ENCODE measurements at places on chromosomes 2 and 18. TPM values are rescaled to one million over a fixed set of nuclear protein-coding genes. Genes with fewer than 3 reads are reported as not detected.

The TNFRSF11A gene
- total RNA-seq, result 1.7 TPM

The RAMP1 gene
- total RNA-seq, result 287 TPM

GRCh38 chr2:60596411-60596810 is 43.0 kb upstream of the BCL11A start:
- peak; percentile 24 for DNase-seq

DNA sequence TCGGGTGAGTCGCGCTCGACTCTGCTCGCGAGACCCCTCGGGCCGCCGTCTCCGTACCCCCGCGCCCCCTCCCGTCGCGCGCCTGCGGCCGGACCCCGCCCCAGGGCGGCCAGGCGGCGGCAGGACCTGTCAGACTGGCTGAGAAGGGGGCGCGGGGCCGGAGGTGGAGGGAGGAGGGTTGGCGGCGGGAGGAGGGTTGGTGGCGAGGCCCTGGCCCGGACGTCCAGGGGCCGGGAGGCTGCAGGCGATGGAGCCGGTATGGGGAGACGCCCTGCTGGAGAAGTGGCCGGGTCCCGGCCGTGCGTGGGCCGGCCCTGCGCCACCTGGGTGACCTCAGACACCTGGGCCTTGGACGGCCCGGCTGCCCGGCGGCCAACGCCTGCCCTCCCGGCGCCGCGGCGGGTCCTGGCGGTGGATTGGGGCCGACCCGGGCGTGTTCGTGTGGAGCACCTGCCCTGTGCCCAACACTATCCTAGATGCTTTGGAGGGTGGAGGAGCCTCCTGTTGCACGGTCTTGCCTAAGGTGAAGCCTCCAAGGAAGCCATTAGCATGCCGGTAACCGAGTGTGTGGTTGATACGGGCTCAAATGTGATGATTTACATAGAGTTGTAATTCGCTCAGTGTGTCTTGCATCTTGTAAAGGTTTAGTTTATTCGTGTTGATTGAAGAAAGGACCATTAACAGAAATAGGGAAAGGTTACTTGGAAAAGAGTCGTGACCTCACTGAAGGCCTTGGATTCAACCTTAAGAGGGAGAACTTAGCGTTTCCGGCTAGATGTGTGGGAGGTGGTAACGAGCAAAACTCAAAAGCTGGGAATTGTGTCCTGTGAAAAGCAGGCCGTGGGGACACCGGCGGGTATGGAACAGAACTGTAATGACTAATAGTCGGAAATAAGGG is 550 bp downstream of the MYL12B start:
- no peak for DNase-seq

The LRRC30 gene
- total RNA-seq, result not detected

The ITGA4 gene
- total RNA-seq, result 8.4 TPM

The SCN1A gene
- total RNA-seq, result under 0.01 TPM

DNA sequence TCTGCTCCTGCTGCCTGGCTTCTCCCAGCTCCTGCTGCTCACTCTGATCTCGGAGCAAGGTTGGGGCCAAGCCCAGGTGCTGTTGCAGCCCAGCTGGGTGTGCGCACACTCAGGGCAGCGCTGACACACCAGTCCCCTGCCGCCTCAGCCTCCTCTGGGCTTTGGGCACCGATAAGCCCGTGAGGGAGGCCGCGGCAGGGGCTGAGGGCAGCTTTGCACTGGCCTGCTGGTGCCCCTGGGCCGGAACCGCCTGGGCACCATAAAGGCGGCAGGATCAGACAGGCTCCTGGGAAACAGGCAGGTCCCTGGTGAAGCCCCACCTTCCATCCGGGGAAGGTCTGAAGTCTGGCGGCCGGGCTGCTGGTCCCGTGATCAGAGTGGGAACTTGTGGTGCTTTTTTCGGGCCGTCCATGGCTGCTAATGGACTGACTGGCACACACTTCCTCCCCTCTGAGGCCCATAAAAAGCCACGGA is 14.1 kb upstream of the EML6 start:
- DNase-seq, result no peak

GRCh38 chr18:48858676-48859075 is 92.1 kb downstream of the SMAD7 start:
- no peak for DNase-seq

- DNase-seq, result no peak
Measured at GRCh38 chr2:191218292-191218898, 26.8 kb upstream of the MYO1B start.

DNA sequence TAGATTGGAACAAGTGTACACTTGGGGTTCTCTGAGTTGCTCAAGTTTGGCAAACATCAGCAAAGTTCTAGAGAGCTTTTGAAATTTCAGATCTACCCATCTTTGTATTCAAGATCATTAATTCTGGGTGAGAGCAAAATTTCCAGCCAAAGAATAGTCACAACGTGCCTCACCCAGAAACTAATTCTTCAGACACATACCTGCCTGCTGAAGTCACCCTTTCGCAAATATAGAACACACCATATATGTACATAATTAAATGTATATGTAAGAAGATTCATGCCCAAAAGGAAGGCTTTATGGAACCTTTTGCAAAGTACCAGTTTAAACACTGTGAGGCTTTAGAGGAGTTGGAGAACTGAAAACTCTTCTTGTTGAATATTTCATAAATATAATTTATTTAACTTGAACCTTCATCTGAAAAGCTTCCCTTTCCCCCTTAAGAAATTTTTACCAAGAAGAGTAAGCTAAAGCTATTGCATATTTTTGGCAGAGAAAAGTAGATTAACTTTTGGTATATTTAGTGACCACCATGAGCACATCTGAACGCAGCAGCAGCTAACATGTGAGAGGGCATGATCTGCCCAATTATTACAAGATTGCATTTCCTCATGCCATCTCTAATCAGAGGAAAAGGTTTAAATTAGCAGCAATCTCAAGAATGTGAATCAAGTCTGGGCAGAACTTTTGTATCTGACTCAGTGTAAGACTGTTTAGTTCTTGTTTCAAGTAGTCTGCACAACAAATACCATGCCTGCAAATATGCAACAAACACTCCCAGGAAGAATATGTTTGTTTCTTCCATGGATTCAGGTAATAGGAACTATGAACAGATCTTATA is 8.2 kb downstream of the RND3 start:
- no peak for DNase-seq

- no peak for DNase-seq
Measured at GRCh38 chr2:75533135-75533534, 27.6 kb downstream of the EVA1A start.

Data from esophagus muscularis mucosa (tissue), 4 donors.